Omental fat pad (tissue), 4 donors: ENCODE measurements at places on chromosomes 12 and 14. TPM values are rescaled to one million over a fixed set of nuclear protein-coding genes. Genes with fewer than 3 reads are reported as not detected.

DNA sequence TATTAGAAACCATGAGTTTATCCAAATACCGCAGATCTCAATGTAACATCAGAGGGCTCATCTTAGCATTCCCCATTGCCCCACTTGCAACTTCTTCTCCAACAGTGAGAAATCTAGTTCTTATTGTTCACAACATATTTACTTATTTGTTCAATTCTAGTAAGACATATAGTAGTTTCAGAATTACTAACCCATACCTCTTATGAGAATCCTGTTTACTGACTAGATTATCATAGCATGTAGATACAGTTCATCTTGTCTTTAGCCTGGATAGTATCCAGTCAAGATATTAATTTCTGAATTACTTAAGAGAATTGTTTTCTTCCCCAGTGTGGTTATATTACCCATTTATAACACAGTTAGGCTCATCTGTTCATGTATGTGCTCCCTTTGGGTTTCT lies 80.6 kb downstream of the NIN start:
- no peak for DNase-seq

The ALDH2 gene
- 301 TPM for total RNA-seq

The RNASE7 gene
- total RNA-seq = not detected

GRCh38 chr14:22282417-22282816 lies 306.6 kb downstream of the DAD1 start:
- no peak for DNase-seq

DNA sequence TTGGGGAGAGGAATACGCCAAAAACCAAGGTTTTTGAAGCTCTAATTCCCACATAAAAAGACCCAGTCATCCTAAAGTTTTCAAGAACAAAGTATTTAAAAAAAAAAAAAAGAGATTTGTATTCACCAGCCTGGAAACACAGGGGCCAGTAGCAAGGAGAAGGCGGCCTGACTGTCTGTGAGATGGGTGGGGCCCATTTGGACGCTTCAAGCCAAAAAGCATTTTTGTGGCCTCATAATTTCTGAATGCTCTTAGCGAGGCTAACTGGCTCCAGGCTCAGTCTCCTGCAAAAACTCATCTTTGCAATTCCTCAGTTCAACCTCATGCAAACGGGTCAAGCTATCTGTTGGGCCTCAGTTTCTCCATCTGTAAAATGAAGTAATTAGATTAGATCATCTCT lies 514.1 kb downstream of the MED13L start:
- no peak for DNase-seq

The NCAPD2 gene
- 14.3 TPM for total RNA-seq

The KLRC4 gene
- total RNA-seq = not detected

- DNase-seq = no peak
These were observed 411 bp downstream of the BTBD7 start for GRCh38 chr14:93332397-93332852.

The GALC gene
- 41.2 TPM for total RNA-seq

- DNase-seq = no peak
These were observed 1204.8 kb downstream of the GALC start for GRCh38 chr14:86788224-86788623.

The GOLGA5 gene
- total RNA-seq = 47.4 TPM

The TAS2R30 gene
- 17.8 TPM for total RNA-seq

The PARPBP gene
- 1.1 TPM for total RNA-seq

The BATF gene
- 8.2 TPM for total RNA-seq

- no peak for DNase-seq
These were observed 3.4 kb upstream of the ARHGAP5 start for GRCh38 chr14:32073537-32074189.

DNA sequence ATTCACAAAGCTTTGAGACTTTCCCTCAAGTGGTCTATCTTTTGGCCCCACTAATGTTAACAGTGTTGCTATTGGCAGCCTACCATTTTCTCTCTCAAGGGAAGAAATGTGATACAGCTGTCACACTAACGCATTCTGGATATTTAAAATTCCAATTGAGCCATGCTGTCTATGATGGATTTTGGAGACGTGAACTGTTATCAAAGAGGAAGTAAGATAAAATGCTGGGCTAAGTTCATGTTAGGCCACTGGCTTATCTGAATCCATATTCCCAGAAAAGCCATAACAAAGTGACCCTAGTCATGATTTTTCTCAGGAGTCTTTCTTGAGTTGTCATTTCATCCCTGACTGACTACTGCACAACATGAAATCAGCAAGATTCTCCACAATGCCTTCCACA lies 200.2 kb downstream of the PHLDA1 start:
- DNase-seq = no peak

GRCh38 chr14:67973436-67973835 lies 153.9 kb downstream of the RAD51B start:
- no peak for DNase-seq

GRCh38 chr12:124566997-124567672 lies at the start of gene NCOR2:
NCOR2 (minus strand) TSS chr12:124567612; CDS start chr12:124495251, 72,361 bp downstream.
- DNase-seq = no peak

The AHNAK2 gene
- total RNA-seq = 33.6 TPM

The APPL2 gene
- 67.5 TPM for total RNA-seq

DNA sequence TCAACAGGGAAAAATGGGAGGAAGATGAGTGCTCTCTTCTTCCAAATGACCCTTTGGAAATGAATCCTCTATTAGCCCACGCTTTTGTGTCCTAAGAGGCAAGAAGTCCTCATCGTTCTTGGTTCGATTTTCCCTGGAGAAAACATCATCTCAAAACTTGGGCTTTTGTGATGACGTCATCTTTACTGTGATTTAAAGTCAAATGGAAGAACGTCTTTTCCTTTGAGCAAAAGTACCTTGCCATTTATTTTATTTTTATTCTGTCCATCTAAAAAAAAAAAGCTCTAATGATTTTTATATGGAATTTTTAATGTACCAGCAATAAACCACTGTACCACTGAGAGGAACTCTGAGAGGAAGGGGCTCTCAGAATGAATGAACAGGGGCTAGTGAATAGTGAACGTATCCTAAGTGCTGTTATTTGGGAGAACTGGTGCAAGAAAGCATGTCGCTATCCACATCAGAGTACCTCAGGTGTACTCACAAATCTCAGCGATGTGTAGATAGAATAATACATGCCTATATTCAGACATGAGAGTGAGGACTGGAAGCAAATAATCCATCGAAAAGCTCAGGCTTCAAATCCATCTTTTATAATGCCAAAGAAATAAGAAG lies 124.8 kb downstream of the HMGA2 start:
- DNase-seq = no peak

DNA sequence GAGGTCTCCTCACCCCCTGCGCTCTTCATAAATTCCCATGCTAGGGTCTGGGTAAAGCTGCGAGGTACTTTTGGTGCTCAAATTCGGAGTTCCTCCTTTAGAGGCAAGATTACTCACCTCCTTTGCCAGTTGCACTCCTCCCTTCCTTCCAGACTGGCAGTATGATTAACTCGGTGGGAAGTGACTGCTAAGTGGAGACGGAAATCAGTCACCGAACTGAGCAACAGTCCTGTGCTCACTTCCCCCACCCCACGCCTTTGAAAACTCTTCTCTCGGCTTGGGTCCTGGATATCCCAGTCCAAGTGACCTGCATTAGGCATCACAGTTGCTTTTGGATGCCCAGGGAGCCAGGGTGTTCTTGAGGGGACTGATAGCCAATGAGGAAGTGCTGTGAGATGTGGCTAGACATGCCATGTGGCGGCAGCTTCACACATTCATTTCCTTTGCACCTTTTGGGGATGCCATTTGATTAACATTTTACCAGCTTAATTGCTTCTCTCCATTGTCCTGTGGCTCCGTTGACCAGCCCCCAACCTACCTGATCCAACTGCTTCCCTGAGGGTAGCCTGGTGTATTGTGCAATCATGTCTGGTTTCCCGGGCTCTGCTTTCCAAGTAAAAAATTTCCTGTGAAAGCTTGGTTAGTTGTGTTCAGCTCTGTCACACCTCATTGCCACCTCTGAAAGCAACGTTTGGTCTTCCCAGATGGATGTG lies 840 bp downstream of the PNP start:
- DNase-seq = peak; percentile 28

DNA sequence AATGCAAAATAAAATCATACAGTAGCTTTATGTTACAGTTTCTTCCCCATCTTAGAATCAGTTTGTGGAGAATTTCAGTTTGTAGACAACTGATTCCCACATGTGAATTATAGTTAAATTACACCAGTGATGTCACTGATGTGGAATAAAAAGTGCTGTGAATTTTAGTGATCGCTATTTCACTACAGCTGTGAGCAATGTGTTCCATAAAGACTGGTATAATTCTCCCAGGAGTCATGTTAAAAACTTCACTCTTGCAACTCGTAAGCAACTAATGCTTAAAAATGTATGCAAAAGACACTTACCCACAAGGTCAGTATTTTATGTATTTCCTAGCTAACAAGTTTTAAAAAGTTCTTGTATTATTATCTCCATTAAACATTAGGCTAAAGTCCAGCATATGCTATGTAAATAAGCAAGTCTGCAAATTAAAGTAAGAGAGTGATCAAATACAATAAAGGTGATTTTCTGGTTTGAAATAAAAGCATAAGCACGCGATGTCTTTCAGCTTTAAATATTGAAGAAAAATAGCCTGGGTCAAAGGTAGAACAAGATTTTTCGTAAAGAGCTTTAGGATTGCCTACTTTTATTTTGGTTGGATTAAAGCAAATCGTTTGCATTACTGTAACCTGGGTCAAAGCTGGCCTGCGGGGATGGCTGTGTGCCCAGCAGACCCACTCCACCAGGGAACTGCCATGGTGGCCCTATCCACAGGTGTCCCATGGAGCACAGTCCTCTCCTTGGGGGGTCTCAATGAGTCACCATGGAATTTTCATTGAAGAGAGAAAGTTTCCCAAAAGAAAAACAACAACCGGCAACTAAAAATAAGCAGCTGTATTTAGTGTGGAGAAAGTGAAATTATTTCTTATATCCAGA lies 12.7 kb upstream of the LRIG3 start:
- DNase-seq = no peak

The GRIN2B gene
- 0.19 TPM for total RNA-seq

GRCh38 chr14:91144425-91145145 lies 30.7 kb downstream of the DGLUCY start:
- no peak for DNase-seq

- no peak for DNase-seq
These were observed 95.9 kb downstream of the PHLDA1 start for GRCh38 chr12:75935539-75936242.

The STXBP6 gene
- total RNA-seq = 6.3 TPM

- DNase-seq = no peak
These were observed 81.6 kb upstream of the MANSC4 start for GRCh38 chr12:27861428-27862167.

DNA sequence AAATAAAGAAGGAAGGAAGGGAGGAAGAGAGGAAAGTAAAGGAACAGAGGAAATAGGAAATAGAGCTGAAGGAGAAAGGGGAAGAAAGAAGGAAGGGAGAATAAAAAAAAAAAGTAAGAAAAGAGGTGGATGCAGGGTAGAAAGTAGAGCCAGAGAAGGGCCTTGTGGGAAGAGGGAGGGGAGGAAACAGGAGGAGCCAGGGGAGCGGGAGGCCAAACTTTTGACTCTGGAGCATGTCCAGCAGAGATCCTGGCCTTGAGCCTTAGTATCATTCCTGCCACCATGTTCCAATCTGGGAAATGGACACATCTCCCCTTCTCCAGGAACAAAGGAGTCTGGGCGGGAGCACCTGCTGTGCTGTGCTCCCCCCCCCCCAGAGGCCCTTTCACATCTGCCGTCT lies 11.1 kb upstream of the SMUG1 start:
- DNase-seq = no peak

DNA sequence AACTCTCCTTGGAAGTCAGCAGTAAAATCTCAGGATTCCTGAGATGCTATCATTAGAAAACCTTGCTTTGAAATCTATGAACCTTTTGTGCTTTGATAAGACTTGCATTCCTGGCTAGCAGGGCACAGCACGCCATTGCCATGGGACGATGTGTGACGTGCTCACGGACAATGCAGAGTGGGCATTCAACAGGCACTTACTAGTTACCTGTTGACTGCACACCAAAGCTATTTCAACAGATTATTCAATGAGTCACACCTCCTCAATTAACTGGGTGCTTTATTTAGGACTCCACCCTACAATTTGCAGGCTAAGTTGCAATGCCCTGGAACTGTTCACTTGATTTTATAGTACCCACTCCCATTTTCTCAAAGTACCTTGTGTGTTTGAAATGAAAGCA lies 11.3 kb downstream of the NOS1 start:
- DNase-seq = no peak

DNA sequence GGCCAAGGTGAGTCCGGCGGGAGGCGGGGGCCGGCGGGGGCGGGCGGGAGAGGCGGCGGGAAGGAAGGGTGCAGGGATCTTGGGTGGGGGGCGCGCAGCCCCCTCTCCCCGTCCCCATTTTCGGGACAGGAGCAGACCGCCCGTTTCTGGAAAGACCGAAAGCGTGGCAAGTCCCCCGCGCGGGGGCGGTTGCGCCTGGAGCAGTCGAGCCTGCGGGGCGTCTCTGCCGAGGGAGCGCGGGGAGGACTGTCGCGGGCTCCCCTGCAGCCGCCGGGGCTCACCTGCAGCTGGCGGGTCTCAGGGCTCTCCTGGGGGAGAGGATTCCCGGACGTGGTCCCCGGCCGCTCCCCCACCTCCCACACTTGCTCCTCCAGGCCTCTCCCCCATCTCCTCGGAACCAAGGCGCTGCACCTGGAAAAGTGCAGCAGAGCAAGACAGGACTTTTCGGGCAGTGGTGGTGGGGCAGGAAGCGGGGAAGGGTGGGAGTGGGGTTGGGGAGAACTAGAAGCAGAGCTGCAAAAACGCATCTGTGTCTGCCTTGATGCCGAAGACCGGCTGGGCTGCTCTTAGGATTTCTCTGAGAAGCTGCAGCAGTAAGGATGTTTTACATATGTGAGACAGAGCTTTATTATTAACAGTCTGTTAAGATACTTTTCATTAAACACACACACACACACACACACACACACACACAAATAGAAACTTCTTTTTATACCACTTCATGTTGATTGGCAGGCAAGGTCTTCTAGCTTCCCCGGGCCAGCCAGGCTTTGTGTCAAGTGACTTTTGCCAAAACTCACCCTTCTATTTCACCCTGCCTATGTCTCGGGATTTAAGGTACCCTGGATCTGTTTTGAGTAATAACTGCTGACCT lies 677 bp downstream of the C12orf75 start:
- no peak for DNase-seq

DNA sequence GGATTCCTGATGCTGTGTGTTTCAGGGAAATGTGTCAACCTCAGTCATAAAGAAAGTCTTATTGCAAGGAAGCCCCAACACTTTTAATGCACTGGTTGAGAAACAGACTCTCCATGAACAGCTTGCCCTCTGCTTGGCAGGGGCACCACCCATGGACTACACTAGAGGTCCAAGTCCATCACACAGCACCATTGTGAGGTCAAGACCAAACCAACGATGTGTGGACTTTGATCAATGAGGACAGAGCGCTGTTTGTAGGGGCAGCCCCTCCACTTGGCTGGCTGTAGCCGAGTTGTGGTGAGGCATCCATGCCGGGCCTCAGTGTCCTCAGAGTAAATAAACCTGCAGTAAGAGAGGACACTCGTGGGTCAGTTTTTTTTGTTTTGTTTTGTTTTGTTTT lies 29.8 kb downstream of the ZFYVE21 start:
- no peak for DNase-seq

DNA sequence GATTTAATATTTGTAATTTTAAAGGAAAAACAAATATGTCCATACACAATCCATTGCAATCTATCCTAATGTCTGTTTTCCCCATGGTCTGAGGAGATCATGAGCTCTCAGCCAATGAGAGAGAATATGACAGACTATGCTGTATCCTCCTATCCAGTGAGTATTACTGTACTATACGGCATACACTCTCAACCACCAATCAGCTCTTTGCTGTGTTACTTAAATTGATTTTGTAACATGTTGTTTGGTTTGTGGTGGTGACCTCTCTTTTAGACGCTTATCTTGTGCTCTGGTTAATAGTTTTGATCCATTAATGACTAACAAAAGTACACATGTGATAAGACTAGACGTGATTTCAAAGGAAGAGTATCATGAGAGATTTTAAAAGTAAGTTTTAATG lies 231.5 kb upstream of the FOXN3 start:
- DNase-seq = no peak
